ENCODE measurements at places on chromosomes 1 and 21.
A peak's percentile ranks its signal among the peaks of the same experiment; 100 is the strongest.

DNA sequence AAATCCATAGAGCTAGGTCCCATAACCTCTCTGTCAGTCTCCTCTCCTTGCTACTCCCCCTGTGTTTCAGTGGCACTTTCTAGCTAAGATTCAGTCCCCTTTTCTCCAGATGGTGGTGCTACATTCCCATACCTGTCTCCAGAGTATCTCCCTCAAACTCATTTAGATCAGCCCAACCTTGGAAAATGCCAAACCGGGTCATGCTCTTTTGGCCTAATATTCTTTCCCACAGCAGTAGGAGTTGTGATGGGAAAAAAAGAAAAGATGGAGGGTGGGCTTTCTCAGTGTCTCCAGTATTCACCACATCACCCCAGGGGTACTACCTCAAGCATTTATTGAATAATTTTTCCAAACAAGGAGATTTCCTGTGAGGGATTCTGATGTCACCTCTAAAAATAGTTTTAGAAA, 3.2 kb upstream of the RXFP4 start:
- DNase-seq = no peak

GRCh38 chr1:240878631-240879030, 266.7 kb upstream of the GREM2 start:
- no peak for DNase-seq

DNA sequence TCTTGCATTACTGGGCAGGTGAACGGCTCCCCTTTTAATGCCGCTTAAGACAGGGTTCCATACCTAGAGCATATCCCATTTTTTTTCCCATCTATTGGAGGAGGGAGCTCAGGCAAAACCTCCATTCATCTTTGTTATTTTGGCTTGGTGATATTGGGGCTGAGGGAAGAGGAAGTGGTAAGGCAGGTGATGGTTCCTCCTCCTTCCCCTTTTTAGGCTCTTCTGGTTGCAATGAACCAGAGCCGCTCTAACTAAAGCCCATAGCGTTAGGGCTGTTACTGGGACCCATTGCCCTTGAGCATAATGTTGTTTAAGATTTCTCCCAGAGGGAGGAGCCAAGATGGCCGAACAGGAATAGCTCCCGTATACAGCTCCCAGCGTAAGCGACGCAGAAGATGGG, 21.1 kb downstream of the PYHIN1 start:
- no peak for DNase-seq

DNA sequence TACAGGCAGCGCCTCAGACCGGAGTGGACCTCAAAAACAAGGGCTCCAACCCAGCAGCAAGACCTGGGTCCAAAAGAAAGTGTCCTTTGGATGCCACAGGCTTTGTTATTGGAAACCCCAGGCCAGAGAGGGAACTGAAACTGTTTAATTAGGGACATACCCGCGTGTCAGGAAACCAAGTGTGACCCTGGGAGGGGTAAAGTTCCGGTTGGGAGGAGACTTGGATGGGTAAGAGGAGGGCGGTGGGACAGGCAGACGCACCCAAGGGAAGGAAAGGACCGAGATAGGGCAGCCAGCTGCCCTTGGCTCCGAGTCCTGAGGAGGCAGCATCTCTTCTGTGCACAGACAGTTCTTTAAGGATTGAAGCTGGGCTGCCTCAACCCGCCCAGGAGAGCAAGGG, 71.4 kb downstream of the CDC7 start:
- no peak for DNase-seq

- no peak for DNase-seq
Measured at GRCh38 chr21:26833460-26833939, 11.7 kb downstream of the ADAMTS1 start.

GRCh38 chr1:84379917-84380180, 18.4 kb upstream of the DNASE2B start:
- DNase-seq = no peak

DNA sequence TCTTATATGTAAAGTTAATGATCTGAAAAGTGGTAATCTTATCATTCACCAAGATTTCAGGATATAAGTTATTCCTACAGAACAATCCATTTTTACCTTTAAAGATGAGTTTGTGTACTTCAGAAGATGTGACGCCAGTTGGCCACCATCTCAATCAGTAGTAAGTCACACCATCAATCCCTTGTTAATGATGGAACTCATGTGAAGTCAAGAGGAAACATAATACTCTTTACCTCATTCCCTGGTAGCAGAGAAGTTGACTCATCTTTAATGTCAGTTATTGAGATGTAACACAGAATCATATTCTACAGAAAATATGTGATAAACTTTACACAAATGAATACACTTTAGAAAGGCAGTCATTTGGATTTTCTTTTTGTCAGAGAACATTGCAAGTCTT, 38.2 kb downstream of the MRPL39 start:
- no peak for DNase-seq

DNA sequence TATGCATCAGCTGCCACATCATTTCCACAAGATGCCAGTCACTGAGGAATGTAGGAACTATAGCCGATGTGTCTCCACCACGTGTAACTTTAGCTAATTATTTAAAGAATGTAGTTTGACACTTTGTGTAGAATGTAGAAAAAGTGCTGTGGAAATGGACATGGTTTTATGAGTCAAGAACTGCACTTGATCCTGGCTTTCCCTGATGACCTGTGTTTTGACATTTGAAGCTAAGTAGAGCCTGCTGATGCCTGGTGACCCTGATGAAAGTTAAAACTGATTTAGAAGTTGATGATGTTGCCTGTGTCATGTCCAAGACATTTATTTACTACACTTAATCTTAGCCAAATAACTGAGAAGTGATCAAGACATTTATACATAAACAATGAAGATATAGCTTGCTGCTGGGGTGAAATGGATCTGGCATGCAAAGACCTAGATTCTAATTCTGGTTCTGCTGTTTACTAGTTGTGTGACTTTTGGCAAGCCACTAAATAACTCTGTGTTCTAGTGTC, 4.4 kb upstream of the OSBPL9 start:
- no peak for DNase-seq

DNA sequence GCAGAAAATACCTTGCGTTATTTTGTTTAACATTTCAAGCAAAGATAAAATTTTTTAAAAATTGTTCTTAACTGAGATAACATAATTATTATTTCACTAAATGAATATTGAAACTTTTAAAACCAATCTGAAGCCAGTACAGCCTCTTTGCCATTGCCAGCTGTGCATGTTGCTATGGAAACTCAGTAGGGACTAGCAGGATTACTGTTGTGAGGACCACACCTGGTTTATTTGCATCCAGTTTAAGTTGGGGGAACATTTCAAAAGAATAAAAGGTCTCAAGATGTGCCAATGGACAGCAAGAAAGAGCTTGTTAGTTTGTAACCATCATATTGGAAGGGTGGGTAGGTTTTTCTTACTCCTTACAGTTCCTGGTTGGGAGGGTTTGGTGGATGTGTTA, 80.7 kb downstream of the POU2F1 start:
- no peak for DNase-seq

DNA sequence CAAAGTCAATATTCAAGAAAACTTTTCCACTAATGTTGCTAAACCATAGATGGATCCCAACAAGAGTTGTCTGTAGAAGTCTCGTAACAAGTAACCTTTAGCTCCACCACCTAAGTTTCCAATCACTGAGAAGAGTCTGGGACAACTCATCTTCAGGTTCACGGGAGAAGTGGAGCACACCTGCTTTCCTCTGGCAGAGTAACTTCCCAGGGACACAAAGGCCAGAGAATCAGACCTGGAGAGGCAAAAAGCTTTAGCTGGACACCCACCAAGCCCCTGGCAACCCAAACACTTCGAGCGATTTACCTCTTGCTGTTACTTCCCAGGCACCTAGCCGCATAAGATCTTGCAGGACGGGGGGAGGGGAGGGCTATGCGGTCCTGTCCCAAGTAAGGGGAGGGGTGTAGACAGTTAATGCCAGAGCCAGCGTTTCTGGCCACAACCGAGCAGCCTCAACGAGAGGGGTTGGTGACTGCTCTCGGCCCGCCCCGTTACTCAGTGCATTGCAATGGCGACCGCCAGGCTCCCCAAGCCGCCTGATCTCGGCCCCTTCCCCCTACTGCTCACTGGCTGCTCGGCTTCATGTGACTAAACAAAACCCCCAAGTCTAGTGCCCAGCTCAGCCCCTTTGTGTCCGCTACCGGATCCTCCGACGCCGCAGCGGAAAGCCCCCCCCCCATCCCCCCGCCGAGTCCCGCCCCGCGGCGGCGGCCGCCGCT, 709 bp downstream of the ZNF644 start:
- DNase-seq = peak; percentile 54

- DNase-seq = no peak
Measured at GRCh38 chr1:226696547-226696946, 42.5 kb downstream of the ITPKB start.

DNA sequence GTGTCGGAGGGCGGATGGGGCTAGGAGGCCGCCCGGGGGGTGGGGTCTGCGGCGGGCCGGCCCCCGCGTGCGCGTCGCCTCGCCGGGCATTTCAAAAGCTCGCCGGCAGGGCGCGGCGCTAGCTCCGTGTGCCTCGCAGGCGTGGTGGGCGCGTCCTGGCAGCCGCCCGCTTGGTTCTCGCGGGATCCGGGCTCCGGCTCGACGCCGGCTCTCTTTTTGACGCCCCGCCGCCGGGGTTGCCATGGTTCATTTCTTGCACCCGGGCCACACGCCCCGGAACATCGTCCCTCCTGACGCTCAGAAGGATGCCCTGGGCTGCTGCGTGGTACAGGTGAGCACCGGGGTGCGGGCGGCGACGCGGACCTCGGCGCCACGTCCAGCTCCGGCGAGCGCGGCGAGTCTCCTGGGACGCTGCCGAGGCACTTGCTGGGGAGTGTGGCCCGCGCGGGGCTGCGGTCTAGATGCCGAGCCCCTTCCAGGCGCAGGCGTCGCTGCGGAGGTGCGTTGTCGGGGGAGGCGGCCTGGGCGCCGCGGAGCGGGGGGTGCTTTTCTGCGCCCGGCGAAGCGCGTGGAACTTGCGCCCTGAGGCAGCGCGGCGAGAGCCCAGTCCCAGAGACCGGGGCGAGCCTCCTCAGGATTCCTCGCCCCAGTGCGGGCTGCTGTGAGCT, at the start of gene ZYG11A:
TSS of gene ZYG11A (plus strand) at position 118 of the 668 bp plus-strand sequence. CDS start at position 242, 124 bp downstream.
- DNase-seq = peak; percentile 36

GRCh38 chr1:53341521-53341895, 13.6 kb upstream of the LRP8 start:
- peak; percentile 2 for DNase-seq

- DNase-seq = peak; percentile 77
Measured at GRCh38 chr1:27395441-27396195, 3.2 kb downstream of the GPR3 start.

DNA sequence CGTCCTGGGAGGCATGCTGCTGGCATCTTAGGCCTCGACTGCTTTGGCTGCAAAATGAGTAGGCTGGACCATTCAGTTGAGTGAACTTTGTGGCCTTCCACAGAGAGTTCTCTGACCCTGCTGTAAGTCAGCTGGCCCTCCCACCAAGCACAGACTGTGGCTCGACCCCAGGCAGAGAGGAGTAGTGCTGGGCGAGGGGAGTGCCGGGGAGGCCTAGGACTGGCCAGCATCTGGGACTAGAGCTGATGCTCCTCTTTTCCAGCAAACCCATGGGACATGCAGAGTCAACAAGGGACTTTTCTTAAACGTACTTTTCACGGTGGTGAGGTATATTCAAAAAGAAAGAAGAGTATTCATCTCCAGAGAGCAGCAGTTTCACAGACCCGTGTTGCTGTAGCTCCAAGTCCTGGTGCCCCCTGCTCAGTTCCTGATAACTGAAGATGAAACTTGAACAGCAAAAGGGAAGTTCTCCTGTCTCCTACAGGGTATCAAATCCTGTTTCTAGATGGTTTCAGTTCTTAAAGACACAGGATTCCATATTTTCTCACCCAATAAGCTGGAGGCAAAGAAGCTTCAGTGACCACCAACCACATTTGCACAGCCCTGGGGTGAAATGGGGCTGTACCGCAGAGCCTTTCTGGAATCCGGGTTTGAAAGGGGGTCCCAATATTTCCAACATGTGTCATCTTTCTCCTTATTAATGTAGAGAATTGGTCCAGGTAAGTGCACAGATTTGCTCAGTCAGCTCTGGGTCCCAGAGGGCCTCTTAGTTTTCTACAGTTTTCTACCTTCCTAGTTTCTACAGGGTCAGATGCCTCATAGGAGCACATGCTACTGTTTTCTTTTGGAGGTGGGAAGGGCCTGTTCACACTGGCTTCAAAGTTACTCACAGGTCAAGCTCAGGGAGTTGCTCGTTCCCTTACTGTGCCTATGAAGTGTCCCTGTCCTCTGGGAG, 20.9 kb downstream of the BATF3 start:
- DNase-seq = no peak

GRCh38 chr1:19087737-19088594, 122.1 kb downstream of the UBR4 start:
- no peak for DNase-seq
